ENCODE measurements at places on chromosomes 13 and 19.

- DNase-seq: no peak
Measured at GRCh38 chr19:2627855-2628254, 74.6 kb downstream of the GNG7 start.

- no peak for DNase-seq
Measured at GRCh38 chr13:43368003-43368402, 344.6 kb downstream of the DNAJC15 start.

GRCh38 chr13:21445759-21446158 lies 13.3 kb downstream of the ZDHHC20 start:
- no peak for DNase-seq

- no peak for DNase-seq
Measured at GRCh38 chr13:41595298-41595697, 137.9 kb downstream of the RGCC start.

- DNase-seq: no peak
Measured at GRCh38 chr19:39167461-39168257, 29.1 kb upstream of the NCCRP1 start.

DNA sequence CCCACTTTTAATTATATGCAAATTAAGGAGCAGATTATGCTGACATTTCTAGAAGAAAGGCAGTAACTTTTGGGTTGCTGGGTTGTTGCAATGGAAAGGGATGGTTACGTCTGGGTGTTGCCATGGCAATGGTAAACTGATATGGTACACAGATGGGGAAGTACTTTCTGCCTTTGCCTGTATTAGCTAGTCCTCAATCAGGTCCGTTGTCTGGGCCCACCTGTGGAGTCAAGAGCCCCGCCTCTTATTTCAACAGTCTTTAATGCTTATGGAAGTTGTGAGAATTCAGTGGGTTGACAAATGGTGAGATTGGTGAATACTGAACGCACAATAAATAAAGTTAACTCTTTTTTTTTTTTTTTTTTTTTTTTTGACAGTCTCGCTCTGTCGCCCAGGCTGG lies 30.6 kb upstream of the DPP9 start:
- DNase-seq: no peak

- no peak for DNase-seq
Measured at GRCh38 chr13:96615252-96615651, 379.0 kb downstream of the OXGR1 start.

DNA sequence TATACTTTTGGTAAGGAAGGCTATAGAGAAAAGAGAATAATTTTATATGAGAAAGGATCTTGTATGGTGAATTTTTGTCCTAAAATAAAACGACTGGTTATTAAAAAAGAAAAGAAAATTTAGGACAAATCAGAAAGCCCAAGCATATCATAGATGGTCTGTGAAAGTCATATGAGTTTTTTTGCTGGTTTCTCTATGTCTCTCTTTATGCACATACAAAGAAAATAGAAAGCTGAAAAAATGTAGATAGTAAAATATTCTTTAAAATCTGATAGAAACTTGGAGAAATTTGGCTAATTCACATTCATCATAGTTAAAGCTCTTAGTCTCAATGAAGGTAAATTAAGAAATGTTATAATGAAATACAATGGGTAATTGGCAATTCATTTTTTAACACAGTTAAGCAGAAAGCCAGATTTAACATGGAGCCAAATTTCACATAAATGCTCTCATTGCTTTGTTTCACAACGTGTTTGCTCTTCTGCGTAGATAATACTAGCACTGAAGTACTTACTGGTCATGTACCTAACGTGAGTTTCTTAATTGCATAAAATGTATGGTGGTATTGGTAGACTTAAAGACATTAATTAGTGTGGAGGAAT lies 621.5 kb upstream of the ATXN8OS start:
- no peak for DNase-seq

All from stimulated activated CD8-positive, alpha-beta memory T cell treated with anti-CD3 and anti-CD28 coated beads, Interleukin-7, amount 100 ng/mL, for 48 hours (primary cell).